ENCODE measurements at places on chromosomes 12 and 14.

GRCh38 chr12:95836630-95837239, 22.0 kb upstream of the SNRPF start:
- no peak for DNase-seq

GRCh38 chr14:27056586-27056985, 458.8 kb upstream of the NOVA1 start:
- DNase-seq, result no peak

- DNase-seq, result no peak
These were observed 63.8 kb downstream of the DACT1 start for GRCh38 chr14:58701604-58702003.

GRCh38 chr12:47714826-47715386, 9.1 kb upstream of the RPAP3 start:
- DNase-seq, result no peak

- DNase-seq, result no peak
These were observed 96.1 kb downstream of the KCNA5 start for GRCh38 chr12:5139751-5140150.

- no peak for DNase-seq
These were observed 12.8 kb upstream of the FRS2 start for GRCh38 chr12:69457433-69457832.

- no peak for DNase-seq
These were observed 40.3 kb downstream of the CMKLR1 start for GRCh38 chr12:108298761-108299275.
